A549 treated with CORT108297 at 1 μM for 4 hours (cell line): ENCODE measurements at places on chromosomes 4 and X. TPM values are rescaled to one million over a fixed set of nuclear protein-coding genes. Genes with fewer than 3 reads are reported as not detected.

XG gene
- total RNA-seq = 0.07 to 0.09 TPM in 2 of 5 replicates, not detected in the others

PAGE4 gene
- total RNA-seq = not detected in 5 replicates

UGT2B17 gene
- not detected in 5 replicates for total RNA-seq

PNMA5 gene
- total RNA-seq = not detected in 5 replicates

PF4V1 gene
- total RNA-seq = not detected in 5 replicates

CYTL1 gene
- total RNA-seq = not detected in 5 replicates

PHOX2B gene
- 0.02 TPM in 1 of 5 replicates, not detected in the others for total RNA-seq

YIPF7 gene
- total RNA-seq = 0.21 TPM in 1 of 5 replicates, not detected in the others

PAGE2 gene
- total RNA-seq = not detected in 5 replicates

POU3F4 gene
- total RNA-seq = not detected in 5 replicates

GATA1 gene
- not detected in 5 replicates for total RNA-seq

RNF175 gene
- total RNA-seq = not detected in 5 replicates

TMSB15A gene
- total RNA-seq = 0.40 to 1.4 TPM (median 0.73 TPM) in 5 replicates

CHRNA9 gene
- 1.4 to 1.8 TPM (median 1.6 TPM) in 5 replicates for total RNA-seq

P2RY8 gene
- total RNA-seq = 0.02 TPM in 4 of 5 replicates, not detected in the other

RTL3 gene
- total RNA-seq = not detected in 5 replicates

RHOXF2B gene
- not detected in 5 replicates for total RNA-seq
